ENCODE measurements at places on chromosomes 2 and 18.

- no peak for DNase-seq
Measured at GRCh38 chr18:22446911-22447310, 29.2 kb upstream of the CTAGE1 start.

DNA sequence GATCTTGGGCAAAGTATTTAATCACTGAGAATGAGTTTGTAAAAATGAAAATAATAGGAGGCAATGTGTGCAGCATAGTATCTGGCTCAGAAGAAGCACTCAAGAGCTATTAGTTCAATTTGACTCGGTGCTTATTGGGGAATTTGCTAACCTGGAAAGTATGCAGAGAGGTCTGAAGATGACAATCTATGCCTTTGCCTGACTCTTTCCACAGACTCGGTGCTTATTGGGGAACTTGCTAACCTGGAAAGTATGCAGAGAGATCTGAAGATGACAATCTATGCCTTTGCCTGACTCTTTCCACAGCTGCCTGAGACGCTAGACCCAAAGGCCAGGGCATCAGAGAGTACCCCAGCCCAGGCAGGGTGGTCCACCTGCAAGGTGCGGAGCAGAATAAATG is 12.2 kb upstream of the SH3BP4 start:
- no peak for DNase-seq

- no peak for DNase-seq
Measured at GRCh38 chr2:152396763-152397162, 61.8 kb downstream of the FMNL2 start.

- DNase-seq = no peak
Measured at GRCh38 chr2:2123238-2123637, 207.8 kb downstream of the MYT1L start.

DNA sequence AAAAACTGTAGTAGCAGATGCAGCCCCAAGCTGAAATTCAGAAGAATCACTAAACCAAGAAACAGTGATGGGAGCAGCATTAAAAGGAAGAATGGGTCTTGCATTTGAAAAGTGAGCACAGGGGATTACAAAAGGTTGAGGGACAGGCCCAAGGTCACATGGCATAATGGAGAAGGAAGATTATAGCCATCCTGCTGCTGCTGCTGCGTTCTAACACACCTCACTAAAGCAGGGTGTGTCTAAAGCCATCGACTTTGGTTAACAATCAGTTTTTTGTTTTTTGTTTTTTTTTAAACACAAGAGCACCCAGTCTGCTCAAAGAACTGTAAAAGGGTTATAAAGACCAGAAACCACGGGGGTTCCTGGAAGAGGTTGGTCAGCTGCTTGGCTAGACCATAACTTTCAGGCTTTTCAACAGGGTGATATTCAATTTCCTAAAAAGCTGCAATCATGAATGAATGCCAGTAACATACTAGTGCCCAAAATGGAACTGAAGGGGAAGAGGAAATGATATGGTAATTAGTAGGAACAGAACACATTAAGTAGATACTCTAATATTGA is 102.6 kb downstream of the MYO5B start:
- no peak for DNase-seq

DNA sequence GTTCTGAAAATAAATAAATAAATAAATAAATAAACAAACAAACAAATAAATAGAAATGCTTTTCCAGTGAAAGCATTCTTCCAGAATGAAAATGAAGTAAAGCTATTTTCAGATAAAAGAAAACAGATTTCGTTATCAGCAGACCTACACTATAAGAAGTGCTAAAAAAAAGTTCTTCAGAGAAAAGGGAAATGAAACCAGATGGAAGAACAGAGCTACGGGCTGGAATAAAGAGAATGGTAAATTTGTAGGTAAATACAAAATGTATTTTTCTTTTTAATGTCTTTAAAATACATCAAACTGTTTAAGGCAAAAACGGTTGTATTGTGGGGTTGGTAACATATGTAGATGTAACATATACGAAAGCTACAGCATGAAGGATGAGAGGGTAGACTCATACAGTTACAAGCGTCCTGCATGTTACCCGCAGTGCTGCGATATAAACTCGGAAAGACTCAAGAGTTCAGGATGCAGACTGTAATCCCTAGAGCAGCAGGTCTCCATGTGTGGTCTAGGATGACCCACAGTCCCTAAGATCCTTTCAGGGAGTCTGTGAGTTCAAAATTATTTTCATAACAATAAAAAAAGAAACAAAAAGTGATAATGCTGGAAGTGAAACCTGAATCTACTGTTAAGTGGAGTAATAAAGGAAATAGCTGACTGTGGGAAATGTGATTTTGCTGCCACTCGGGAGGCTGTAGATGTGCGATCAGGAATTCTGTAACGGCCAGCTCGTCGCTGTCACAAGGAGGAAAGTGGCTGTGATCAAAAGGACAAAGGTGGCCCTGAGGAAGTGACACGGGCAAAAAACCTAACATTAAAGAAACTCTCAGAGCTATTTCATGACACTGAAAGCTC is 5.3 kb upstream of the RAB12 start:
- no peak for DNase-seq

DNA sequence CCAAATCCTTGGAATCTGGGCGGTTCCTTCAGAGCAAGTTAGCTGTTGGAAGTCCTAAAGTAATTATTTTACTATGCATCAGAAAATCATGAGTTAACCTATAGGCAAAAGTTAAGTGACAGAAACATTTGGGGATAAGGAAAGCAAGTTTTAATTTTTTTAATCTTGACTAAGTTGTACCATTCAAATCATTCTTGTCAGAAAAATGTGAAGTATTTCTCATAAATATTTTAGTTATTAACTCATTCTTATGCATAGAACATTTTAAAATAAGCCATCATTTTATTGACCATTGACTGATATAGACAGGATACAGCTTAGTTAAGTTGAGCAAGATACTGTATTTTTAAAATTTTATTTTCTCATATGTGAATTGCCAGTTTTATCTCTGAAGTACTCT is 98.2 kb upstream of the FOSL2 start:
- DNase-seq = no peak

GRCh38 chr2:113126845-113127645 is at the start of gene IL1RN:
TSS of gene IL1RN (plus strand) at chr2:113127598. CDS start at chr2:113127625, 27 bp downstream.
- DNase-seq = no peak

GRCh38 chr2:61443342-61444041 is 27.4 kb downstream of the USP34 start:
- no peak for DNase-seq

GRCh38 chr18:41765460-41765859 is 189.6 kb upstream of the PIK3C3 start:
- no peak for DNase-seq

DNA sequence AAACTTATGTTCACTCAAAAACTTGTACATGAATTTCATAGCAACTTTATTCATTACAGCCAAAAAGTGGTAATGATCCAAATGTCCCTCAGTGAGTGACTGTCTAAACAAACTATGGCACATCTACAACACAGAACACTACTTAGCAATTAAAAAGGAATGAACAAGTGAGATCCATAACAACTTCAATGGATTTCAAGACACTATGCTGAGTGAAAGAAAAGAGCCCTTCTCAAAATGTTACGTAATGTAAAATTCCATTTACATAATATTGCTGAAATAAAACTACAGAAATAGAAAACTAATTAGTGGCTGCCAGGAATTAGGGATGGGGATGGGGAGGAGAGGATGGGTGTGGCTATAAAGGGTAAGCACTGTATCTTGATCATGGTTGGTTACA is 53.6 kb downstream of the DYM start:
- DNase-seq = no peak
